Activated CD8-positive, alpha-beta memory T cell treated with anti-CD3 and anti-CD28 coated beads for 1 hour (primary cell): ENCODE measurements at places on chromosomes 6 and 20.

DNA sequence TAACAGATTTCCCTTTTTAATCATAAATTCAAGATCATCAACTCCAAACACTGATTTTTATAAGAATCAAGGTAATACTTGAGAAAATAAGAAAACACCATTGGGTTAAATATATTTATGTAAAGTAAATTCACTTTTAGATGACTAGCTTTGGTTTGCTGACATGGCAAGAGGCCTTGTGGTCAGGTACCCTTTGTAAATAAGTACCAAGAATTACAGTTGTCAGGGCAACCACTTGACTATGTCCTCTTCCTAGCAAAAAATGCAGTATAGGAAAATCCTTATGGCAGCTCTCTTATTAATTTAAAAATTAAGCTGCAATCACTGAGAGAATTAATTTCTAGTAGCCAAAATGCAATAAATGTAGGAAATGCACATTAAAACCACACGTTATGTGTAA, 153.8 kb downstream of the INSM1 start:
- DNase-seq = no peak

- DNase-seq = no peak
These were observed 95.3 kb upstream of the STMND1 start for GRCh38 chr6:17006543-17006942.

- no peak for DNase-seq
These were observed 72.9 kb downstream of the TSBP1 start for GRCh38 chr6:32298632-32299336.

- no peak for DNase-seq
These were observed 7.4 kb upstream of the SSTR4 start for GRCh38 chr20:23027721-23028120.

DNA sequence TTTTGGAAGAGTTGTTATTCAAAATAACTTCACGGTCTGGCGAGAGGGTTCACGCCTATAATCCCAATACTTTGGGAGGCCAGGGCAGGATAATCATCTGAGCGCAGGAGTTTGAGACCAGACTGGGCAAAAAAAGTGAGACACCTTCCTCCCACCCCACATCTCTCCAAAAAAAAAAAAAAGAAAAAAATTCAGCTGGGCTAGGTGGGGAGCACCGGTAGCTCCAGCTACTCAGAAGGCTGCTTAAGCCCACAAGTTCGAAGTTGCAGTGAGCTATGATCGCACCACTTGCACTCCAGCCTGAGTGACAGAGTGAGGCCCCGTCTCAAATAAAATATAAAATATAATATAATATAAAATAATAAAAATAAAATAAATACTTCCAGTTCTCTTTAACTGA, 10.4 kb downstream of the OR2B2 start:
- no peak for DNase-seq

DNA sequence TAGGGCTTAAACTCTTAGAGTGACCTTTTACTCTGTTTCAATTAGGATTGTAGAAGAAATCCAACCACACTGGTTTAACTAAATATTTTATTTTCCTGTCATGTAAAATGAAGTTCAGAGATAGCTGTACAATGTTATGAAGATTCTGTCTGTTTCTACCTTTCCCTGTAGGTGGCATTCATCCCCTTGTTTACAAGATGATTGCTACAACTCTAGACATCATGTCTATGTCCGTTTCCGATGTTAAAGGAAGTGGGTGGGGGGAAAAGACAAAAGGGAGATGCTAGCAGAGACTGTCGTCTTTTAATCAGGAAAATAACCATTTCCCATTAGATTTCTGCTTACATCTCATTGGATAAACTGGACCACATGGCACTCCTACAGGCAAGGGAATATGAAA, 30.9 kb upstream of the RIMS1 start:
- no peak for DNase-seq

GRCh38 chr6:35358086-35358485, 15.7 kb downstream of the PPARD start:
- no peak for DNase-seq

- no peak for DNase-seq
These were observed 175.2 kb downstream of the CDKAL1 start for GRCh38 chr6:20709451-20709850.

DNA sequence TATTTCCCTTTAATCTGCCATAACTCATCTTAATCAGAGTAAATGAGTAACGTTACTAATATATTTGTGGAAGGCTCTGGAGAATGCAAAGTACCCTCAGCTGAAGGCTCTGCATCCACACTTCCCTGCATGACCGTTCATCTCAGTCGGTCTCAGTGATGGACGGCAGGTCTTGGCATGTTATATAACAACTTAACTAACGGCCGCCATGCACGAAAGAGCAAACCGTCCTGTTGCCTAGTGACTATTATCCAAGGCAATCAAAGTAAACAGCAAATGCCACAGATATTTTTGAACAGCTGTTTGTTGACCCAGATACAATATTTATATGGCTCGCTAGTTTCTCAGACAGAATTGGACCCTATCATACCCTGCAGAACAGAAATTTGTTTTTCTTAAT, 194.9 kb upstream of the SMLR1 start:
- DNase-seq = no peak

DNA sequence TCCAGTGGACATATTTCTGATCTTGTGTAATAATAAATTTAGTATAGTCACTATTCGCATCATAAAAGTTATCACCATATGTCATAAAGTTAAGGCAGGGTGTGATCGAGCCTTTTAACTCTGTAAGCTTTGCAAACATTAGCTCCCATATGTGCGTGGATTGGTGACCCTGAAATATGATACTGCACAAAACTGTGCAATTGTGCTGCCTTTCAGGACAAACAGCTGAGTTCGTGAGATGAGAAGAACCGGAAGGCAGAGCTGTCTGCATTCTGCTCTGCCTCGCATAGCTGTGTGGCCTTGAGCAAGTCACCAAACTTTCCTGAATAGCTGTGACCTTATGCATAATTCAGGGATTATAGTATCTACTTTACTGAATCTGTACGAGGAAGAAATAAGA, 3.2 kb upstream of the PLEKHG1 start:
- no peak for DNase-seq

DNA sequence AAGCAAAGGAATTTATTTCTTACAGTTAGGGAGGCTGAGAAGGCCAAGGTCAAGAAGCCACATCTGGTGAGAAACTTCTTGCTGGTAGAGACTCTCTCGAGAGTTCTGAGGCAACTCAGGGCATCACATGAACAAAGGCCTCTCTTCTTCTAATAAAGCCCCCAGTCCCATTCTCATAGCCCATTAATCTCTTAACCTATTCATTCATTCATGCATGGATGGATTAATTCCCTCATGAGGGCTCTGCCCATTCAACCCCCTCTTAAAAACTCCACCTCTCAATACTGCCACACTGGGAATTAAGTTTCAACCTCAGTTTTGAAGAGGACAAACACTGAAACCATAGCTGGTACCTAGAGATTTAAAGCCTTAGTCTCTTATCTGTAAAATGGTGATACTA, 217.9 kb upstream of the SPTLC3 start:
- DNase-seq = no peak

DNA sequence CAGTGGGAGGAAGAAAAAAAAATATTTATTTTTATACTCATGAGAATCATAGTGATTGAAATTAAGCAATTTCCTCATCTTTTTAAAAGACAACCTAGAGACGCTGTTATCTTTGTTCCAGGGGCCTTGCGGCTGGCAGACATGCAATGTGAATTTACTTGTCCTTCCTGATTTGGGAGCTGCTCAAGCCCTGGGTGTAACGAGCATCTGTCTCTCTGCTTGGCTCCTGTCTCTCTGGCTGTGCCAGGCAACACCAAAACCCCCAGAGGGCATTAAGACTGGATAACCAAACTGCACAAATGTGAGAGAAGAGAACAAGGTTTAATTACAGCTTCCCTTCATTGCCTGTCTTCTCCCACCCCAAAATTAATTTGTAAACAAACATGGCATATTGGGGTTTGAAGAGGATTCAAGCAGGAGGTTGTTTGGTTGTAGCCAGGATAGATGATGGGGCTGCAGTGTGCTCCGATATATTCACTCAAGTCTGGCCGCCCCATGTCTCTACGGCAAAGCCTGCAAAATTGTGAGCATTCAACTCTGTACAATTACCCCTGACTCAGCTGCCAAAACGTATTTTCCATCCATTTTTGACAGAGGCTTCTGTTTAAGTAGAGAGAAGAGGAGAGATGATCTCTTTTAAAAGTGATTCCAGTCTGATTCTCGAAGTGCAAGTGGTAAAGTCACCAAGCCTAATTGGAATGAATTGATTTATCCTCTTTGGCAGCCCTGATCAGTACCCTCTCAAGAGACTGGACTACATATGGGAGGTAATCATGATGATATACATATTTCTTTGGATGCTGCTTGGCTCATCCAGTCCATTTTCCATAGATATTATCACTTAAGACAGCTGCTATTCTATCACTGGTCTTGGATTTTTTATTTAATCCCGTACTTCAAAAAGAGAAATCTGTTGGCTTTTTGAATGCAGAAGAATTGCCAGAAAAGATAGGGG, 170.2 kb downstream of the SLC24A3 start:
- DNase-seq = no peak

- no peak for DNase-seq
These were observed 45.8 kb downstream of the CYP24A1 start for GRCh38 chr20:54127855-54128574.

- no peak for DNase-seq
These were observed 244.7 kb upstream of the BTBD3 start for GRCh38 chr20:11672959-11673358.

DNA sequence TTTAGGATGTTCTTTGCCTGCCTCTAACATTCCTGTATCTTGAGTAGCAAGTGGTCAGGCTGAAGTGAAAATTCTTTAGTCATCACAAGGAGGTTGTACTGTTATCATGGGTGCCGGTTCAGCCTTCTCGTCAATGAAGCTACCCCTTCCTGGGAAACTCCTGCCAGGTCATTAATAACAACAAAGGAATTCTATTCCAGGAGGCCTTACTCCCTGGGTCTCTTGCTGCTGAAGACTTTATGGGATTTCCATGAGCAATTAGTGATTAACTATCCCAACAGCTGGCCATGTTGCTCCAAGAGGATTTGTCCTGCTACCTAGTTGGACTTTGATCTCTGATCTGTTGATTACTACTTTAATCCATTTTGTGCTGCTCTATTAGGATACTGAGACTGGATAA, 62.7 kb upstream of the ELOVL5 start:
- DNase-seq = no peak

- no peak for DNase-seq
These were observed 9.7 kb downstream of the LINC00237 start for GRCh38 chr20:21096321-21097043.

DNA sequence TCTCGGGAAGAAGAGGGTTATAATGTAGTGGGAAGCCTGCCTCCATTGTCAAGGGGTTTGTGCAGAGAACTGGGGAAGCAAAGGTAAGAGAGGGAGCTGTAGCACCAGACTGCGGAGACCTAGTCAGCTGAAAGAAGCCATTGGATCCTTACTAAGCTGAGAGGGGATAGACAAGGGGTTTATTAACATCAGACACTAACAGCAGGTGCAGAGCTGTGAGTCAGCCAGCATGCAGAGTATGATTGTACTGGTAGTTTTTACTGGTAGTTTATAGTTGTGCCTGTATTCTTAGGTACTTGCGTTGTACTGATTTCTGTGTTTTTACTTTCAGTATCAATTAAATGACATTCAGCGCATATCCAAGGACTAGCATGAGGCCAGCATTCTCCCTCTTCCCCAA, 17.8 kb upstream of the COL19A1 start:
- no peak for DNase-seq

- DNase-seq = no peak
These were observed 84.2 kb upstream of the FRMD1 start for GRCh38 chr6:168163096-168163731.

- DNase-seq = no peak
These were observed 59.6 kb upstream of the AFDN start for GRCh38 chr6:167766986-167767714.

GRCh38 chr20:31516166-31516565, 1.9 kb downstream of the HM13 start:
- DNase-seq = no peak

- DNase-seq = no peak
These were observed 615.0 kb downstream of the HDGFL1 start for GRCh38 chr6:23184351-23184750.

GRCh38 chr6:33983109-33983716, 162.7 kb downstream of the GRM4 start:
- DNase-seq = no peak

DNA sequence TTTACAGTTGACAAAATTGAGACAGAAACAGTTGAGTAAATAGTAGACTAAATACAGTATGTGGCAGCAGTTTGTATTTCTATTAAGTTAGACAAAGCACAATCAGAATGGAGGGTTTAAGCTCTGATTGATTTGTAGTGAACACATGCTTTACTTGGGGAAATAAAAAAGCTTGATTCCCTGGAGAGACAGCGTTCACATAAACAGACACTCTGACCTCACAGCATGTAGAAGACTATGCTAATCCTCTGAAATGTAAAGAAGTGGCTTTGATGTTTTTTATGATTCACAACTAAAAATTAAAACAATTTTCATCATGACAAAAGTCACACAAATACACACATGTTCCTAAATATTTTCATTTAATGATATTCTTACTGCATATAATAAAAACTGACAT, 126.9 kb upstream of the FAM83B start:
- DNase-seq = no peak

GRCh38 chr6:111774346-111774703, 98.9 kb downstream of the FYN start:
- DNase-seq = no peak

GRCh38 chr6:156719720-156720563, 57.2 kb upstream of the ARID1B start:
- DNase-seq = peak; percentile 18

- DNase-seq = no peak
These were observed 42.4 kb downstream of the HAO1 start for GRCh38 chr20:7897781-7898364.

DNA sequence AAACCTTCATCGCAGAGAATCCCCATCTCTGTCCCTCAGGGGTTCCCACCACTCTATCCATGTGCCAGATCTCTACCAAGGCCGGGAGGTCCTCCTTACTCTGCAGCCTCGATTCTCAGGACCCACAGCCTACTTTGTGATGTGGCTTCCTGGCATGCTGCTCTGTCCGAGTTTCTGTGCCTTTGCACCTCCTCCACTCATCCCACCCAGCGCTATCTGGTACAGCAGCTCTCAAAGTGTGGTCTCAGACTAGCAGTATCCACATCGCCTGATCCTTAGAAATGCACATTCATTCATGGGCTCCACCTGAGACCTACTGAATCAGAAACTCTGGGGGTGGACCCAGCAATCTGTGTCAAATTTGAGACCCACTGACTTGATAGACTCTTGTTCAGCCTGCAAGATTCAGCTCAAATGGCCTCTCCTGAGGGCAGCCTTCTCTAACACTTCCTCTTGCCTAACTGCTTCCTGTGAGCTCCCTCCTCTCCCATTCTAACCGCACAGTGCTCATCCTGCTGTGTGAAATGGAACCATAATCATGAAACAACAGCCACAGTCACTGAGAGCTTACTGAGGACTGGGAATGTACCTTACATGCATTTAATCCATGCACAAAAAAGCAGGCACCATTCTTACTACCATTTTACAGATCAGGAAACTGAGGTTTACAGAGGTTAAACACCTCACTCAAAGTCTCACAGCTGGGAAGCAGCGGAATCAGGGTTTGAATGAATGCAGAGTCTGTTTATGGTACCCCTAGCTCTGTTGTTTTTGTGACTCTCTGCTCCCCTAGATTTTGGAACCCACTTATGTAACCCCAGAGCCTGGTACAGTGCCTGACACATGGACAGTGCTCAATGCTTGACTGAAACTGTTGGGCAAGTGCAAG, 69.4 kb downstream of the JPH2 start:
- no peak for DNase-seq
